ENCODE measurements at places on chromosomes 7 and 10.

DNA sequence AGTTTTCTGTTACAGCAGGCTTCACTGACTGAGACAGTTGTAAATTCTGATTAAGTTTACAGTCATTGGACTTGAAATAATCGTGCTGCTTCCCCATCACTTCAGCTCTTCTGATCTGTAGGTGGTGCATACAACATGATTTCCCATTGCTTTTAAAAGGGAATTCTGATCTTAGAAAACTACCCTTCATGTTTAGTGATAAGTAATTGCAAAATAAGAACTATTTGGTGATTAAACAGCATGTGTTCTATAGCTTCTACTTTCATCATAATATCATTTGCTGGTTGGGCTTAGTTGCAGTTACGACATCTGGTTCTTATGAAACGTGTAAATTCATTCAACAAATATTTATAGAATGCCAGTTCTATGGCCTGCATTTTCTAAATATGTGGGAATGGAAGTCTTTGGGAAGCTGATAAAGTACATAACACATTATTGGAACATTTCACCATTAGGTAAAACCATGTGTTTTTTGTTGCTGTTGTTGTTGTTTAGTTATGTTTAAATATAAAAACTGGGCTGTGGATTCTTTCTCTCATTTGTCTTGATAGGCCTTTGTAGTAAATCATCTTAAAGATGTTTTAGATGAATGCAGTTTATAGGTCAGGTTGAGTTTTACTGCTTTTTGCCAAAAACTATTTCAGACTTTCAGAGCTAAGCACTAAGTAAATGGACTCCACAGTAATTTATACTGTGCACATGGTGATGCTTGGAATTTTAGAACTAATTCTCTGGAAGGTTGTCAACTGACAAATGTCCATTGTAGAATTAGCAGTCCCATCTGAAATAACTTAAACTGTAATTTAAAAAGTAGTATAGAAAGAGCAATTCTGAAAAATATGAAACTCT is 13.1 kb downstream of the GNAI1 start:
- DNase-seq = no peak

GRCh38 chr7:99521399-99521798 is 16.9 kb downstream of the ZKSCAN5 start:
- DNase-seq = no peak

DNA sequence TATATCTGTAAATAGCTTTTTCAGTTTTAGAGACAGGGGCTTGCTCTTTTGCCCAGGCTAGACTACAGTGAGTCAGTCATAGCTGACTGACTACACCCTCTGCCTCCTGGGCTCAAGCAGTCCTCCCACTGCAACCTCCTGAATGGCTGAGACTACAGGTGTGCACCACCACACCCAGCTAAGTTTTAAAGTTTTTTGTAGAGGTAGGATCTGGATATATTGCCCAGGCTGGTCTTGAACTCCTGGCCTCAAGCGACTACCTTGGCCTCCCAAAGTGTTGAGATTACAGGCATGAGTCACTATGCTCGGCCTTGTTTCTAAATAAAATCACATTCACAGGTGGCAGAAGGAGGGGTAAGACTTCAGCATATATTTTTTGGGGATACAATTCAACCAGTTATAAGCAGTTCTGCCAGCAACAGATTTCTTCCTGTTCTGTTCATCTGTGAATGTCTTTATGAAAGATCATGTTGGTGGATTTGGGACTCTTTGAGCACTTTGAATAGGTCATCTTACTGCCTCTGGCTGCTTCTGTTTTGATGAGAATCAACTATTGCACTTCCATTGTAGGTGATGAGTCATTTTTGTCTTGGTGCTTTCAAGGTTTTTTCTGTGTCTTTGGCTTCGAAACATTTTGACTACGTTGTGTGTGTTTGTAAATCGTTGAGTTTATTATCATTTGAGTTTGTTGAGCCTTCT is 15.7 kb downstream of the RBM33 start:
- DNase-seq = no peak

- no peak for DNase-seq
Observed at GRCh38 chr7:81331061-81332018, 412.5 kb upstream of the SEMA3C start.

DNA sequence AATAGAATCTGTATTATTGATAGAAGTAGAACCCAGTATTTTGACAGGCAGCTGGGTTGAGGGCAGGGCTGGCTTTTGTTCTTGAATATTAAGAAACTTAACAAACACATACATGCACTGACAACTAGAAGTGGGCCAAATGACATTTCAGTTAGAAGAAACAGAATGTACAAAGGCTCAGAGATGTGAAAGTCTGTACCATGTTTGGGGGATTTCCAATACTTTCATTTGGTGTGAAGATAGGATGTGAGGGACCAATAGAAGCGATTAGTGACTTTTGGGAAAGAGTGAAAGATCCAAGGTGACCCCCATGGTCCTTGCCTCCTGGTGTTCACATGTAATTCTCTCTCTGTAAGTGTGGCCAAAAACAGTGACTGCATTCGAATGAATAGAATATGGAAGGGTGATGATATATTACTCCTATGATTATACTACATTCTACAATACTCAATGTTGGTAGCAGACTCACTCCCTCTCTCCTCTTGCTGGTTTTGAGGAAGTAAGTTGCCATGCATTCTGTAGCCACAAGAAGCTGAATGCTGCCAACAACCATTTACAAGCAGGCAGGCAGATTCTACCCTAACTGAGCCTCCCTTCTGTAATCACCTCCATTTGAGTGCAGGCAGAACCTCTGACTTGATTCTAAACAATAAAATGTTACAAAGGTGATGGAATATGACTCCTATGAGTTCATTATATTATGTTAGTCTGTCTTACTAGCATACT is 151.4 kb downstream of the TMEM168 start:
- no peak for DNase-seq

DNA sequence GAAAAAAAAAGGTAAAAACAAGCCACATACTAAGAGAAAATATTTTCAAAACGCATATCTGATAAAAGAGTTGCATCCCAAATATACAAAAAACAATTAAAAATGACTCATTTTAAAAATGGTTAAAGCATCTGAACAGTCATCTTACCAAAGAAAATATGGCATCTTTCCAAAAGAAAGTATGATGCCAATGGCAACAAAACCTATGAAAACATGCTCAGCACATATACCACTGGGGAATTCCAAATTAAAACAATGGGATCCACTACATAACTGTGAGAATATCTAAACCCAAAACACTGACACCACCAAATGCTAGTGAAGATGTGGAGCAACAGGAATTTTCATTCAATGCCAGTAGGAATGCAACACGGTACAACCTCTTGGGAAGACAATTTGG is 39.3 kb downstream of the VSTM2A start:
- no peak for DNase-seq

DNA sequence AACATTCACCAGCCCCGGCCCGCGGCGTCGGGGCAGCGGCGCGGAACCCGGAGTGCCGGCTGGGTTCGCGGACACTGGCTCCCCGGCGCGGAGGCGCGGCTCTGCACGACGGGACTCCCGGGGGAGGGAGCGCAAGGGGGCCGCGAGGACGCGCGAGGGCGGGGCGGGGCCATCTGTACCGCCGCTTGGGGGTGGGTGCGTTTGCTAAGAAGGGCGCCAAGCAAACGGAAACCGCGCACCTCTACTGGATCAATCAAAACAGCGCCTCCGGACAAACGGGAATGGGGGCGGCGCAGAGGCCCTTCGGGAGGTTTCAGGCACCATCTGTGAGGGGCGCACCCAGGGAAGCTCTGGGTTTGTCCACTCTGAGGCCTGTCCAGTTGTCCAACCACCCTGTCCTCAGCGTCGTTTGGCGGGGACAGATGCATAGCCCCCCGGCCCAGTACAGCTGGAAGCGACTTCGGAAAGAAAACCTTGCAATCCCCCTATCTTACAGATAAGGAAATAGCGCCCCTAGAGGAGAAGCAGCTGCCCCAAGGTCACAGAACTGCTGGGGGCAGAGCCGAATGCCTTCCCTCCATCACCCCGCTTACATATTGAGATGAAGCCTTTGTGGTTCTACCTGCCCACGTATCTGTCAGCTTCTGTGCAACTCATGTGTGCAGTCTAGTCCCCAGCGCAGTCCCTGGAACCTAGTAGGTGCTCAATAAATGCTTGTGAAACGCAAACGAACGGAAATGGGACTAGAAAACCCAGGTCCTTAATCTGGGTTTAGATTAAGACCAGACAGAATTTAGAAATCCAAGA is 10.7 kb upstream of the SLIT1 start:
- DNase-seq = peak; percentile 86
